ENCODE measurements at places on chromosomes 4 and X.

DNA sequence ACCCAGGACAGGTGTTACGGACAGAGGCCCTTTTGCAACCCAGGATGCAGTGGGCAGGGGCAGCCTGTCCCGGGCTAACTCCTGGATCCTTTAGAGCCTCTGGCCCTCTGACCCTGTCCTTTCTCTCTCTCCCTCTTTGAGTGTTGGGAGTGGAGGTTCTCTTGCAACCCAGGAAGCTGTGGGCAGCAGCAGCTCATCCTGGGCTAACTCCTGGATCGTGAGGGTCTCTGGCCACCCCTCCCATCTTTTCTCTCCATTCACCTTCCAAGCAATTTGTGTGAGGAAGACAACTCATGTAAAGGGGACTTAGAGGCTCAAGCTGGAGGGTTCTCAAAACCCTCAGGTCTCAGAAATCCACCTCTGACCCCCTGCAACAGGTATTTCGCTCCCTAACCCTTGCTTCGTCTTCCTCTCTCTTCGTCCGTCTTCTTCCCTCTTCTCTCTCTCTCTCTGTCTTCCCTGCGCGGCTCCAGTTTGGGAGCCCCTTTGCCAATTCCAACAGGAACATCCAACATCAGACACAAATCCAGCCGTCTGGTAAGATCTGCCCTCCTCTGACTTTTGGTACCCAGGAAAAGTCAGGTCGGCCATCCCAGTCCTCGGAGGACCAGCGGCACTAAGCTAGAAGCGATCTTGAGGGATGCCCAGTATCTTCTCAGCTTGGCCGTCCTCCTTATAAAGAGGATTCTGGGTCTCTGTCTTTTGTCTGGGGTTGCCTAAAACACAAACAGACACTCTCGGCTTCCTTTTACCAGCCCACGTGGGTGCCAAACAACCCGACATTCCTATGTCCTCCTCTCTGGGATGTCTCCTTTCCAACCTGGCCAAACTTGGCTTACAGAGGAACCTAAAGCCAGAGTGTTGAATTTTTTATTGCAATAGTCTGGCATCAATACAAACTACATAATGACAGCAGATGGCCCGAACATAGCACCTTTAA lies 7.9 kb downstream of the ASMTL start:
- no peak for DNase-seq

- no peak for DNase-seq
Measured at GRCh38 chr4:40185830-40186664, 10.8 kb upstream of the RHOH start.

DNA sequence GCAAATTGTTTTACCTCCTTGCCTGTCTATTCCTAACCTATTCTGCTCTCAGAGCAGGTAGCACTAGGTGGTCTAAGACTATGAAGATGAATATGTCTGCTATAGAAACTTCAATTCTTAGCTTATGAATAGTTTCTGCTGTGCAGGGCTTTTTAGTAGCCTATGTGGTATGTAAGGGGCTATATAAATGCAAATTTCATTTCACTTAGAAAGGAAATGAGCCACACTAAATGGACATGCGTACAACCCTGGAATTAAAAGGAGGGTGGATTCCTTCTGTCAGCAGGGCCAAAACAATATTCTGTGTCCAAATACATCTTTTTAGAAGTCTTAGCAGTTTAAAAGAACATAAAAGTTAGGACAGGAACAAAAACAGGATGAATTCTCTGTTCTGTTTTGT lies 163.9 kb upstream of the GEMIN8 start:
- DNase-seq: no peak

DNA sequence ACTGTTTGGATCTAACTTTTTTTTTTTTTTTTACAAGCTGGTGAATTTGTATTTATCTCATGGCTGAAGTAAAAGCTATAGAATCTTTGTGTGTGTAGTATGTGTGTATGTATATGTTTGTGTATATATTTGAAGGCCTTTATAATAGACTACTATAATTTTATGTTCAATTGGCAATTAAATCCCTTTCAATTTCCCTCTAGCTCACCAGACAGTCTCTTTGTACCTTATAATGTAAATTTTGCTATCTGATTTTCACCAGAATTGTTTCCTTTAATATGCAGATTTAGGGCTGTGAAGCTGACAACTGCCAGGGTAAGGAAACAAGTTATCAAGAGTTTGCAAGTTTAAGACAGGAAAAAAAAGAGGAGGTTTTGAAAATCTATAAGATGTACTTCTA lies 33.1 kb upstream of the MTMR8 start:
- DNase-seq: no peak

GRCh38 chr4:83241132-83241531 lies 43.5 kb downstream of the COQ2 start:
- DNase-seq: no peak

- no peak for DNase-seq
Measured at GRCh38 chrX:136598631-136599030, 49.3 kb upstream of the CD40LG start.

DNA sequence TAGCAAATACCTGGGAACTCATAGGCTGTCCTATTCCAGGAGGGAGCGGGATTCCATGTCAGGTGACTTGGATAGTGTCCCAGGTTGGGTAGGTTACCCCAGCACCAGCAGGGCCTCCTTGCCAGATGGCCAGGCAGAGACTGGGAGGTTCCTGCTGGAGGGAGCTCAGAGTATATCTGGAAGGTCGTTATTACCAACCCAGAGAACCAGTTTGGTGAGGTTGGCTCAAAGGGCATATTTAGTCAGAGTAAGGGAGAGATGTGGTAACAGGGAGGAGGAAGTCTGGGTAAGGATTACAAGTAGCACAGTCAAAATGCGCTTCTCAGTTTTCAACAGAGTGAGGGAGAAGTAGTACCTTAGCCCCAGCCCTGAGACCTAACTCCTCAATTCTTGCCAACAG lies 53.3 kb upstream of the LNX1 start:
- no peak for DNase-seq

DNA sequence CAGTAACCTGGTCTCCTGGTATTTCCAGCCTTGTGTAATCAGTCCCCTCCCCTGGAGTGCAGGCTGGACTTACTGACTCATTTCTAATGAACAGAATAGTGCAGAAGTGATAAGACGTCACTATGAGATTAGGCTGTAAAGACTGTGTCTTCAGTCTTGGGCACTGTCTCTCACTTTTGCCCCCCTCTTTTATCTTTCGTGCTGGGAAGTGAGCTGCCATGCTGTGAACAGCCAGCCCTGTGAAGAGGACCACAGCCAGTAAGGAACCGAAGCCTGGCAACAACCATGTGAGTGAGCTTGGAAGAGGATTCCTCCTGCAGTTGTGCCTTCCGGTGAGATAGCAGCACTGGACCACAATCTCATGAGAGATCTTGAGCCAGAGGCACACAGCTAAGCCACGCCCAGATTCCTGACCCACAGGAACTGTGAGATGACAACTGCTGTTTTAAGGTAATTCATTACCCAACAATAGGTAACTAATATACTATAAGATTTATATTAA lies 67.5 kb upstream of the GPR34 start:
- DNase-seq: peak; percentile 78

- DNase-seq: no peak
Measured at GRCh38 chr4:123127875-123128274, 205.5 kb upstream of the NUDT6 start.

GRCh38 chrX:75038925-75039324 lies 113.7 kb upstream of the NEXMIF start:
- DNase-seq: peak; percentile 28

GRCh38 chr4:182823576-182823975 lies 93.6 kb downstream of the DCTD start:
- no peak for DNase-seq

- peak; percentile 71 for DNase-seq
Measured at GRCh38 chrX:68462653-68463052, 29.4 kb upstream of the OPHN1 start.

DNA sequence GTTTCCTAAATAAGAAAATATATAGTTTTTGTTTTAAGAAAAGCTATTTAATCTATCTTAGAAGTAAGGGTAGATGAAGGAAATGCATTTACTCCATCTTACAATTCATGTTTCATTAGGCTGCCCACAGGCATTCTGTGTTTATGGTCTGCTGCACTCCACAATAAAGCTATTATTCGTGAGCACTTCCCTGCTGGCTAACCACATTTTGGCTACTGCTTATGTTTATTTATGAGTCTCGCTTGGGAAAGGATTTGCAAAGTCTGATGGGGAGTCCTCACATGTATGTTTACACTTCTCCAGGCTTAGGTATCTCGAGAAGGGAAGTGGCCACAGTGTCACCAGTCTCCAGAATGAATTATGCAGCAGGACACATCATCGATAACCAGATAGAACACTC lies 260.8 kb upstream of the VCX start:
- no peak for DNase-seq

GRCh38 chrX:101906136-101906796 lies 25.6 kb downstream of the ZMAT1 start:
- no peak for DNase-seq

GRCh38 chr4:105107095-105107856 lies 39.4 kb upstream of the TET2 start:
- no peak for DNase-seq

Data from erythroblast (primary cell).